Psoas muscle (tissue), 8 donors: ENCODE measurements at places on chromosomes 12 and 14. TPM values are rescaled to one million over a fixed set of nuclear protein-coding genes. Genes with fewer than 3 reads are reported as not detected.

GRCh38 chr14:93430315-93431035, at the start of gene UNC79:
Gene UNC79 (plus strand): TSS chr14:93430939. CDS start chr14:93431030, 91 bp downstream.
- no peak within 1 kb of the TSS for H3K4me3 ChIP-seq
- H3K27me3 ChIP-seq, result peaks cover 6% of the 10 kb centered on the region
- peak; percentile 8 for DNase-seq

PRB2 gene
- not detected for total RNA-seq

GRCh38 chr14:73467377-73467776, 9.0 kb upstream of the NUMB start:
- no peaks in the 10 kb centered on the region for H3K36me3 ChIP-seq
- H3K27ac ChIP-seq, result no peak overlapping the region
- H3K27me3 ChIP-seq, result no peaks in the 10 kb centered on the region
- no peak overlapping the region for H3K4me3 ChIP-seq
- peaks cover 12% of the 10 kb centered on the region for H3K4me1 ChIP-seq
- DNase-seq, result no peak

- H3K4me3 ChIP-seq, result no peak overlapping the region
- H3K4me1 ChIP-seq, result no peaks in the 10 kb centered on the region
- H3K36me3 ChIP-seq, result no peaks in the 10 kb centered on the region
- DNase-seq, result no peak
Observed at GRCh38 chr12:111173836-111174235, 195.1 kb downstream of the PHETA1 start.

POU6F1 gene
- 7.3 TPM for total RNA-seq

B4GALNT1 gene
- total RNA-seq, result 14.1 TPM

- H3K4me3 ChIP-seq, result no peak overlapping the region
- H3K4me1 ChIP-seq, result no peaks in the 10 kb centered on the region
- H3K27me3 ChIP-seq, result no peaks in the 10 kb centered on the region
- no peaks in the 10 kb centered on the region for H3K36me3 ChIP-seq
- no peak overlapping the region for H3K27ac ChIP-seq
- no peak for DNase-seq
Observed at GRCh38 chr12:103326190-103326589, 169.6 kb downstream of the C12orf42 start.

DNA sequence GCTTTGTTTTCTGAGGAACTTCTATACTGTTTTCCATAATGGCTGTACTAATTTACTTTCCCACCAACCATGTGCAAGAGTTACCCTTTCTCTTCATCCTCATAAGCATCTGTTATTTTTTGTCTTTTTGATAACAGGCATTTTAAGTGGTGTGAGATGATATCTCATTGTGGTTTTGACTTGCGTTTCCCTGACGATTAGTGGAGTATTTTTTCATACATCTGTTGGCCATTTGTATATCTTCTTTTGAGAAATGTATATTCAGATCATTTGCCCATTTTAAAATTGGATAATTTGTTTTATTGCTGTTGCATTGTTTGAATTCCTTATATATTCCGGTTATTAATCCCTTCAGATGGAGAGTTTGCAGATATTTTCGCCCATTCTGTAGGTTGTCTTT, 10.2 kb upstream of the HMGA2 start:
- H3K36me3 ChIP-seq, result no peaks in the 10 kb centered on the region
- DNase-seq, result no peak
- no peak overlapping the region for H3K27ac ChIP-seq
- no peak overlapping the region for H3K4me3 ChIP-seq
- no peaks in the 10 kb centered on the region for H3K27me3 ChIP-seq

GRCh38 chr12:76781321-76781720, 17.4 kb downstream of the ZDHHC17 start:
- peaks cover 72% of the 10 kb centered on the region for H3K4me1 ChIP-seq
- no peak for DNase-seq
- H3K36me3 ChIP-seq, result no peaks in the 10 kb centered on the region
- H3K27ac ChIP-seq, result peak overlapping the region; percentile 24
